Hypothalamus (tissue), 51 donors: ENCODE measurements at places on chromosomes 1 and 21.

GRCh38 chr1:172637522-172637921 is 21.4 kb upstream of the FASLG start:
- no peak for DNase-seq

DNA sequence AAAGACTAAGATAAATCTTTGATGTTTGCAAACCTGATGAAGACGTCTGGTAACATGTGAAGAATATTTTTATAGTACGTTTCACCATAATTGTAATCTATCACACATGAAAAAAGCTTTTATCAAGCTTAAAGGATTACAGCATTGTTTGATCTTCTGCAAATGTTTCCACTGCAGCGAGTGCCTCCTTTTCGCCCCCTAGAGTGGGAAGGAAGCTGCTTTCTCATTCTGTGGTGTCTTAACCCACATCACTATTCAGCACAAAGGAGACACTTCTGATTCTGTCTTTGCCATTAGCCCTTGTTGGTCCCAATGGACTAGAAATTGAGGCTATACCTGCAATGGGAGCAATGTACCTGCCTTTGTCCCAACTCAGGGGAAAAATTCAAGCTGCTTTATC is 46.0 kb upstream of the IL12RB2 start:
- DNase-seq: no peak

GRCh38 chr21:43349644-43350043 is 77.3 kb downstream of the SIK1 start:
- no peak for DNase-seq

GRCh38 chr21:32587120-32587519 is 1.8 kb upstream of the TCP10L start:
- DNase-seq: no peak
